ENCODE measurements at places on chromosomes 1 and 21.

- no peak for DNase-seq
Measured at GRCh38 chr1:201360901-201361651, 16.4 kb downstream of the TNNT2 start.

DNA sequence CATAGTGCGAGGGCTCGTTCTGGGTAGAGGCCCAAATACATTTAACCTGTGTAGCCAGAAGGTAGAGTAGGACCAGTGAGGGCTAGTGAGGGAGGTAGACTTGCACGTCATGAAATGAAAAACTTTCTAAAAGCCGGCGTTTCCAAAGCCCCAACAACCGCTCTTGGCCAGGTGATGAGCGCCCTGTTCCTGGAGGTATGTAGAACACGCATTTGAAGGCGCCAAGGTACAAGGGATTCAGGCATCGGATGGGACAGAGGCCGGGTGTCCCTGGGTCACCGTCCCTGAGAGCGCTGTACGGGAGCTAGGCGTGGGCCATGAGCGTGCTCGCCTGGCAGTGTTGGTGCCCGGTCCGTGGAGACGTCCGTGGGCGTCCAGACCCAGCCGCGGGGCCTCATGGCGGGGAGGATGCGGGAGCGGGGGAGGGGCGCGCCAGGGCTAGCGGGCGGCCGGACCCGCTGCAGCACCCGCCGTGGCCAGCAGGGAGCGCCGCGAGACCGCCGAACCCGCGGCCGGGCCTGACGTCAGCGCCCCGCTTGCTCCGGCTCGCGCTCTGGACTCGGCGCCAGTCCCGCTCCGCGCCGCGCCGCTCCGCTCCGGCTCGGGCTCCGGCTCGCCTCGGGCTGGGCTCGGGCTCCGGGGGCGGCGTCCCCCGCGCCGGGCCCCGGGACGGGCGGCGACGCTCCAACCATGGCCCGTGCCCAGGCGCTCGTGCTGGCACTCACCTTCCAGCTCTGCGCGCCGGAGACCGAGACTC is at the start of gene PTPRU:
TSS of gene PTPRU (plus strand) at position 568 of the 757 bp plus-strand sequence. CDS start at position 691, 123 bp downstream.
- no peak for DNase-seq

DNA sequence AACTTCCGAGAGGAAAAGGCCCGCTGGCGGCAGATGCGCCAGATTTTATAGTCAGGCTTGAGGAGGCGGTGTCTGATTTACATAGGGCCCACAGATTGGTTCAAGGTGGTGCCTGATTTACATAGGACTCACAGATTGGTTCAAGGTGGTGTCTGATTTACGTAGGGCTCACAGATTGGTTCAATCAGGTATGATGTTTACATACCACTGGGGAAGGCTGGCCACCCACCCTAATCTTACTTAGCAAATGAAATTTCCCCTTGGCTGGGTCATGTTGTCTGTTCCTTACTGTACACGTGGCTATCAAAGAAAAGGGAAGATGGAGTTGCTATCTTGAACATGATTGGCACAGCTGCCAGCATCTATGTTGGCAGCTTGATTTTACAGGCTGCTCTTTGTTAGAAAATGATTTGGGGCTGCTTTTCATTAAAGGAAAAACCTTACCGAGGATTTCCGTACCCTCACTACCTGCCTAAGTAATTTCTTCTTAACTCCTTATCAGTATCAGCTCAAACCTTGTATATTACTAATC is 96.3 kb downstream of the SETD4 start:
- DNase-seq, result no peak

GRCh38 chr21:37058261-37058660 is 14.6 kb downstream of the PIGP start:
- DNase-seq, result no peak

DNA sequence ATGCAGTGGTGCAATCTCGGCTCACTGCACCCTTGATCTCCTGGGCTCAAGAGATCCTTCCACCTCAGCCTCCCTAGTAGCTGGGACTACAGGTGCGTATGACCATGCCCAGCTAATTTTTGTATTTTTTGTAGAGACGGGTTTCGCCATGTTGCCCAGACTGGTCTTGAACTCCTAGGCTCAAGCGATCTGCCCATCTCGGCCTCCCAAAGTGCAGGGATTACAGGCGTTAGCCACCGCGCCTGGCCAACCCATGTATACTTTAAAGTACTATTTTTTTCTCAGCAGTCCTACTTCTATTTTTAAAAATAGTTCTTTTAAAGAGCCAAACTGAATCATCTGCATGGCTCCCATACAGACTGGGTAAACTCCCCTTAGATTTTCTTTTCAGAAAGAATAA is 3.5 kb downstream of the STK40 start:
- no peak for DNase-seq

All from cortex of kidney (tissue), 1 donor.